ENCODE measurements at places on chromosomes 4 and X. TPM values are rescaled to one million over a fixed set of nuclear protein-coding genes. Genes with fewer than 3 reads are reported as not detected.

BMX gene
- 0.22 TPM for polyA plus RNA-seq

ZNF630 gene
- polyA plus RNA-seq: 1.5 TPM

CSN1S1 gene
- polyA plus RNA-seq: not detected

RAB41 gene
- not detected for polyA plus RNA-seq

ARAP2 gene
- 7.4 TPM for polyA plus RNA-seq

GPM6B gene
- 3.1 TPM for polyA plus RNA-seq

SLC16A2 gene
- polyA plus RNA-seq: 2.4 TPM

EREG gene
- 5.9 TPM for polyA plus RNA-seq

KIT gene
- polyA plus RNA-seq: 1.7 TPM

GPRIN3 gene
- polyA plus RNA-seq: 0.24 TPM

RAB39B gene
- 0.10 TPM for polyA plus RNA-seq

BEX5 gene
- polyA plus RNA-seq: 1.0 TPM

TMPRSS11F gene
- polyA plus RNA-seq: 4.3 TPM

MAGEB3 gene
- polyA plus RNA-seq: not detected

EDA gene
- 0.92 TPM for polyA plus RNA-seq

PLP2 gene
- 267 TPM for polyA plus RNA-seq

PARM1 gene
- polyA plus RNA-seq: 0.51 TPM

Data from esophagus (tissue), 2 donors.